Sigmoid colon (tissue), 7 donors: ENCODE measurements at places on chromosomes 12 and 14. TPM values are rescaled to one million over a fixed set of nuclear protein-coding genes. Genes with fewer than 3 reads are reported as not detected.
A peak's percentile ranks its signal among the peaks of the same experiment; 100 is the strongest.

INHBC gene
- total RNA-seq: not detected

GRCh38 chr12:114069507-114069906 is 103.4 kb upstream of the RBM19 start:
- no peak for DNase-seq
- no peaks in the 10 kb centered on the region for H3K27me3 ChIP-seq
- no peak overlapping the region for H3K27ac ChIP-seq
- H3K4me1 ChIP-seq: no peaks in the 10 kb centered on the region

CSRP2 gene
- total RNA-seq: 12.3 TPM

GRCh38 chr14:101933209-101933608 is 31.2 kb upstream of the DYNC1H1 start:
- H3K4me3 ChIP-seq: no peak overlapping the region
- H3K27ac ChIP-seq: no peak overlapping the region
- peak; percentile 56 for DNase-seq
- H3K27me3 ChIP-seq: no peaks in the 10 kb centered on the region
- H3K4me1 ChIP-seq: peaks cover 6% of the 10 kb centered on the region
- peaks cover 5% of the 10 kb centered on the region for H3K36me3 ChIP-seq

STAC3 gene
- 2.5 TPM for total RNA-seq

GRCh38 chr14:73913256-73913655 is 26.6 kb downstream of the ZNF410 start:
- DNase-seq: no peak
- no peaks in the 10 kb centered on the region for H3K4me1 ChIP-seq
- H3K4me3 ChIP-seq: no peak overlapping the region
- H3K36me3 ChIP-seq: peaks cover 34% of the 10 kb centered on the region

CELA1 gene
- total RNA-seq: not detected

- no peak for DNase-seq
- no peak overlapping the region for H3K4me3 ChIP-seq
- H3K27ac ChIP-seq: no peak overlapping the region
- H3K4me1 ChIP-seq: no peaks in the 10 kb centered on the region
These were observed 138.5 kb downstream of the MGAT4C start for GRCh38 chr12:86117711-86118110.

- no peak for DNase-seq
- H3K4me3 ChIP-seq: no peak overlapping the region
- no peak overlapping the region for H3K27ac ChIP-seq
These were observed 614.8 kb downstream of the DIO2 start for GRCh38 chr14:79596551-79596950.

ADAM21 gene
- total RNA-seq: not detected

GRCh38 chr12:45415393-45415817 is 199.5 kb downstream of the ANO6 start:
- DNase-seq: peak; percentile 64
- no peaks in the 10 kb centered on the region for H3K4me1 ChIP-seq
- peaks cover 4% of the 10 kb centered on the region for H3K36me3 ChIP-seq
- no peak overlapping the region for H3K4me3 ChIP-seq

DNA sequence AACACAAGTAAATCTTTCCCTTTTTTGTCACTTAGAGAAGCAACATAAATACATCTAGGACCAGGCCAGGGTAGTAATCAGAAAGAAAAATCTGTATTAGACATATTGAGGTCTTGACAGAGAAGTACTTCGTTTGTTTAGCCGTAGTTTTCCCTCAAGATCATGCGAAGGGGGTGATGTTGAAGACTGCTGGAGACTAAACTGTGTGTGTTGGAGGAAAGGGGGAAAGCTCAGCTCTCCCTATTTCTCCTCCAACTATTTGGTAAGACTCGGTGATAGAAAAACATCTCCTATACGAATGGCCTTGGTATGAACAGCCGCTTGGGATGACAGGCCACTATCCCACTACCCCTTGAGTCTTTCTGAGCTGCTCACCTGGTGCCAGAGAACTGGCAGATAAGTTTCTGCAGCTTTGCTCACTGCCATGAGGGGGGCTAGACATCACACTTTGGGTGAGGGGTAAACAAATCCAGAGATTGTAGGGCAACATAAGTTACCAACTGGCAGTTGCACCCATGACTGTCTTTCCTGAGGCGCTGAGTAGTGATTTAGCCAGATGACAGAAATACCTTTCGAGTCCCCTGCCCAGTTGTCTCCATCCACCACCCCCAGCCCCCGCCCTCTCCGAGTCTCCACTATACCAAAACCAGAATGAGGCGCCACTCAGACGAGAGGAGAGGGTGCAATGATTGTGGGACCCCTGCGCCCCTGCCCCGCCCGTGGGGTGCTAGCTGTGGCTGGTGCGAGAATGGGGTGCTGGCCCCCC is 685 bp downstream of the VAMP1 start:
- peak overlapping the region; percentile 90 for H3K27ac ChIP-seq
- no peak for DNase-seq
- no peaks in the 10 kb centered on the region for H3K27me3 ChIP-seq
- peaks cover under 1% of the 10 kb centered on the region for H3K36me3 ChIP-seq
- no peaks in the 10 kb centered on the region for H3K4me1 ChIP-seq

- H3K27ac ChIP-seq: no peak overlapping the region
- no peak overlapping the region for H3K4me3 ChIP-seq
- H3K4me1 ChIP-seq: peaks cover 19% of the 10 kb centered on the region
- H3K27me3 ChIP-seq: no peaks in the 10 kb centered on the region
These were observed 124.2 kb upstream of the ATF1 start for GRCh38 chr12:50639721-50640120.

DNA sequence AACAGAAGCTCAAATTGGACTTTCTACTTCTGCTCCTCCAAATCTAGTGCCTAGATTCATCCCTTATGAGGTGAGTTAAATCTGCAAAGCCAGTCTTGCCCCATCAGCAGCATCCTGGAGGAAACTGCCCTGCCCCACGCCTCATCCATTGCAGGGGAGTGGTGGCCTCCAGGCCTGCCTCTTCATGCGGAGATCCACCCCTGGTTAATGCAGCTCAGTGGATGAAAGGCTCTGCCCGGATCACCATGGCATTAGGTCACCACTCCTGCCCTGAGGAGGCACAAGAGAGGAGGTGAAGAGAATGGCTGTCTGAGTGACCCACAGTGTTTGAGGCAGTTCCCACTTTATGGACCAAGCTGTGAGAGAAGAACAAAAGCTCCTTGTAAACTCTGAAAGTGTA is 218.1 kb downstream of the C12orf75 start:
- H3K27ac ChIP-seq: no peak overlapping the region
- H3K27me3 ChIP-seq: no peaks in the 10 kb centered on the region
- no peak overlapping the region for H3K4me3 ChIP-seq
- DNase-seq: no peak

NPFF gene
- not detected for total RNA-seq

DNA sequence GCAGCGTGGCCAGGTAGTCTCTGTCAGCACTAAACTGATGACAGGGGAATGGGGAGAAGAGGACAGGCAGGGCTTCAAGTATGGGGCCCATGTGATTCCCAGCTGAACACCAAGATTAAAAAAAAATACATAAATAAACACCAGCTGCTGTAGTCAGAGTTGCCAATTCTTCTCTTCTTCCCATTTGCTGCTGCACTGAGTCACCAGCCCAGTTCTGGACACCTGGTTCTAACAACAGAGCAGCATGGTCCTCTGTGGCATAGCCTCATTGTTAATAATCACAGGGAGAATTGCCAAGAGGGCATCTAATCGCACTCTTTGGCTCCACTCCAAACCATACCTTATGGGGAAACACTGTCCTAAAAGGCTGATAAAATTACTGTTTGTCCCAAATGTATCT is 15.1 kb downstream of the PPM1H start:
- no peak overlapping the region for H3K27ac ChIP-seq
- H3K27me3 ChIP-seq: no peaks in the 10 kb centered on the region
- no peak for DNase-seq
- no peaks in the 10 kb centered on the region for H3K4me1 ChIP-seq
- no peak overlapping the region for H3K4me3 ChIP-seq

JPH4 gene
- total RNA-seq: 2.5 TPM

GRCh38 chr12:71392521-71393145 is 47.0 kb upstream of the LGR5 start:
- DNase-seq: no peak
- H3K4me1 ChIP-seq: no peaks in the 10 kb centered on the region
- H3K27ac ChIP-seq: no peak overlapping the region
- H3K27me3 ChIP-seq: no peaks in the 10 kb centered on the region
